ENCODE measurements at places on chromosomes 11 and 22. TPM values are rescaled to one million over a fixed set of nuclear protein-coding genes. Genes with fewer than 3 reads are reported as not detected.

Gene SLC22A9
- total RNA-seq, result not detected

Gene C11orf87
- not detected for total RNA-seq

- no peak overlapping the region for H3K27ac ChIP-seq
- no peak for DNase-seq
- no peak overlapping the region for H3K4me3 ChIP-seq
- no peaks in the 10 kb centered on the region for H3K36me3 ChIP-seq
- no peaks in the 10 kb centered on the region for H3K27me3 ChIP-seq
These were observed 22.1 kb downstream of the GNB1L start for GRCh38 chr22:19832476-19833108.

DNA sequence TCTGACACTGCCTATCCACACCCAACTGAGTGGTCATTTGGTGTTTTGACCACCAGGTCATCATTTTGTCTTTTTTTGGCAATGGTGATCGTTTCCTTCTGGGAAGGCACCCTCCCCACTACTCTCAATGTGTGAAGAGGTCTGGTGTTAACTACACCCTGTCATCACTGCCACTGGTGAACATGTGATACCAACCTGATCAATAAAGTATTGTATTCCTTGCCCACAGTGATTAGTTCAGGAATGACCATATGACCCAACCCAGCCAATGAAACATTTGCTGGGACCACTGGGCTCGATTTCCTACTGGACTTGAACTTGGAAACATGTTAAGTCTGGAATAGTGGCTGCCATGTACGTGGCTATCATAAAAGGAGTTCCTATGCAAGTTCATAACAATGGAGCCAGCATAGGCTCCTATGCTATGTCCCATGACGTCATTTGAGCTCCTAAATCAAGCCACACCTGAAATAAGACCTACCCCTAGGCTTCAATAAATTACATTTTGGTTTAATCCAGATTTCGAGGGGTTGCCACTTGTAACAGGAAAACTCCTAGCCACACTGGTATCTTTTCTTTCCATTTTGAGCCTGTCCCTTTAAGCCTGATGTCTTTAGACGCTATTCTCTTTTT is 51.1 kb downstream of the CHST1 start:
- H3K27me3 ChIP-seq, result no peaks in the 10 kb centered on the region
- H3K27ac ChIP-seq, result no peak overlapping the region
- H3K4me1 ChIP-seq, result no peaks in the 10 kb centered on the region
- DNase-seq, result no peak

DNA sequence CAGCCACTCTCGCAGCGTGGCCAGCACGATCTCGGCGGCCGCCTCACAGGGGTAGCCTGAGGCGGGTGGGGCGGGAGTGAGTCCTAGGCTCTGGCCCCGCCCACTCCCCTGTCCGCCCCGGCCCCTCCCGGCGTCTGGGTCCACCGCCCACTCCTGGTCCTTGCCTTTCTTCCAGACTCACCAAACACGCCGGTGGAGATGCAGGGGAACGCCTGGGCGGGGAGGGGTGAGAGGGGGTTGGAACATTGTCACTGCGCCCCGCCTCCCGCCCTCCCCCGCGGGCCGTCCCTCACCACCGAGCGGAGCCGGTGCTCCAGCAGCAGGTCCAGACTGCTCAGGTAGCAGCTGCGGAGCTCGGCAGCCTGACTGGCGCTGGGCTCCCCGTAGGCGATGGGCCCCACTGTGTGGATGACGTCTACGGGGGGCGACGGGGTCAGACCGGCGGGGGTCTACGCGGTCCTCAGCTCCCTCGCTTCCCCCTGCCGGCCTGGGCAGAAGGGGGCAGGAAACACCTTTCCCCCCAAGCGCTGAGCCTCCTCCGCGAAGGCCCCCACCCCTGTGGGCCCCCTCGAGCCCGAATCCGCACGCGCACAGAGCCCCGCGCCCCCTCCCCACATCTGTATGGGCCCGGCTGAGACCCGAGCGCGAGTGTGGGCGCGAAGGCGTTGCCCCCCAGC is 13.2 kb downstream of the OTUB1 start:
- H3K27ac ChIP-seq, result no peak overlapping the region
- H3K4me3 ChIP-seq, result peak overlapping the region; percentile 34
- H3K27me3 ChIP-seq, result peaks cover 13% of the 10 kb centered on the region
- H3K36me3 ChIP-seq, result peaks cover 9% of the 10 kb centered on the region
- DNase-seq, result peak; percentile 37

All from T-cell (primary cell).